Airway epithelial cell (primary cell): ENCODE measurements at places on chromosomes 1 and 21. TPM values are rescaled to one million over a fixed set of nuclear protein-coding genes. Genes with fewer than 3 reads are reported as not detected.

The B3GALT5 gene
- total RNA-seq: under 0.01 TPM in 1 of 2 replicates, not detected in the other

The MFSD2A gene
- total RNA-seq: 23.6 and 30.8 TPM in 2 replicates

The C8A gene
- not detected in 2 replicates for total RNA-seq

The MDM4 gene
- 7.1 and 7.3 TPM in 2 replicates for total RNA-seq

The CELA2B gene
- total RNA-seq: not detected in 2 replicates
